ENCODE measurements at places on chromosomes 5 and 9.

DNA sequence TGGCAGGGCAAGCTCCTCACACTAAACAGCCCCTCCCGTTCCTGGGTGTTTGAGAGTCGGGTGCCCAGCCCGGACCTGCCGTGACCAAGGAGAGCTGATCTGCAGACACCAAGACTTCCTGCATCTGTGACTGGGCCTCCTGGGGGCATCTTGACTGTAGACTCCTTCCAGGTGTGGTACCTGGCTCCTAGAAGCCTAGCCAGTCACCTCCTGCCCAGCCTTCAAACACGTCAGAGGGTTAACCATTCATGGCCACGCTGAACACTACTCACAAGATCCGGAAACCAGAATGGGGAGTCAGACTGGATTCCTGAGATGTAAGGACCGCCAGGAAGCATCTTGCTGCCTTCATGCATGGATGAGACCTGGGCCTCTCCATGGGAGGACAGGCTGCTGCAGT lies 3.7 kb upstream of the LCN2 start:
- no peak for DNase-seq

GRCh38 chr5:170168002-170168401 lies 62.3 kb downstream of the FOXI1 start:
- no peak for DNase-seq

DNA sequence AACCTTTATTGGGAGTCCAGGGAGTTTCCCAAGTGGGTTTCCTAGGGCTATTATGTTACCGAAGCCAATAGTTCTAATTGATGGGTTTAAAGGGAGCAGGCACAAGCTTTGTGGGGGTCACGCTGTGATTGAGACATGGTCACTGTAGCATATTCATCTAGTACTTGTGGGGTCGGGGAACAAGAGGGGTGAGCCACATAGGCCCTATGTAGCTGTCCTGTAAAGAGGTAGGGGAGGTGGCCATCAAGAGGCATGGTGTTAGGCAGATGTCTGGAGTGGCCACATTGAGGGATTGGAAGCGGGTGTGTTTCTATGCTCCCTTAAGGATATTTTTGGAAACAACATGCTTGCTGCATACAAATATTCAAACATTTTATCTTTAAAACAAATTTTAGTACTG lies 50.1 kb downstream of the EXOSC2 start:
- DNase-seq: no peak

DNA sequence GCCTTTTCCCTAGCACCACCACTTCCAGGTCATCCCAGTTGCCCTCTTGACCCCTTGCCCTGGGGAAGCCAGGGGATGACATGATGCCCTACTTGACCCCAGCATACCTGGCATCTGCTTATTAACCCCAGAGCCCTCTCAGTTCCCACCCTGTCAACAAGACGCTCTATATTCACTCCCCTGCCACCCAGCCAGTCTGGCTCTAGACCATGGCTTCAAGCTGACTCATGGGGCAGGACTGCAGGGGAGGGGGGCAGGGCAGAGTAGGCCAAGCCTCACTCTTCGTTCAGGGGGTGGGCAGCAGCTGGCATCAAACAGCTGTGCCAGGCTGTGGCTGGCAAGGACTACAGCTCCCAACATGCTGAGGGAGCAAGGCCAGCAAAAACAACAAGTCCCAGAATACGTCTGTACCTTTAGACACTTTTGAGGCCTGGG lies 5.3 kb downstream of the ATOSB start:
- DNase-seq: no peak

GRCh38 chr5:68332556-68332955 lies 117.0 kb downstream of the PIK3R1 start:
- DNase-seq: no peak

DNA sequence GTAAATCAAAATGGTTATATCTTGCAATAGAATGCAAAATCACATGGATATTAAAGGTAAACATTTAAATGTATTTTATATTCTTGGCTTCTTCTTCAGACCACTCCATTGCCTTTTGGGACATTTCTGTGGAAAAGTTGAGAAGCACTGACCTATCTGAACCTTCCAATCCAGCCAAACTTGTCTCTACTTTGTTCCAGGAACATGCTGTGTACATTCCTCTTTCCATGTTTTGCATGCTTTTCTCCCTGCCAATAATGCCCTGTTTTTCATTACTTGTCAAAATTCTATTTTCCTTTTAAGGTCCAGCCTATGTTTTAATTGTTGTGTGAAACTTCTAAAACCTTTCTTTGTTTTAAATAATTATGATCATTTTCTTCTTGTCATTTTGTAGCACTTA lies 28.3 kb downstream of the JAK2 start:
- no peak for DNase-seq

GRCh38 chr5:122499585-122499984 lies 187.5 kb downstream of the SNCAIP start:
- no peak for DNase-seq

- no peak for DNase-seq
Measured at GRCh38 chr5:166083183-166083959, 2208.1 kb upstream of the WWC1 start.
